Caco-2 (cell line): ENCODE measurements at places on chromosomes 16 and 17. TPM values are rescaled to one million over a fixed set of nuclear protein-coding genes. Genes with fewer than 3 reads are reported as not detected.

The SCNN1B gene
- not detected in 2 replicates for total RNA-seq

The MFAP4 gene
- not detected in 2 replicates for total RNA-seq

The CCL23 gene
- total RNA-seq = not detected in 2 replicates

The IL21R gene
- total RNA-seq = 0.07 and 0.12 TPM in 2 replicates

- H3K27ac ChIP-seq = no peak within 1 kb of the TSS
- peak within 1 kb of the TSS; percentile 18 for H3K4me3 ChIP-seq
- no peak for DNase-seq
- no peaks in the 10 kb centered on the region for H3K36me3 ChIP-seq
- no peaks in the 10 kb centered on the region; the same call in 1 of the 2 replicates for H3K4me1 ChIP-seq
Observed at GRCh38 chr16:31202414-31203375, at the start of gene PYCARD. TSS of gene PYCARD (minus strand) at chr16:31202760. CDS start at chr16:31202690, 70 bp downstream.

The TRIM25 gene
- total RNA-seq = 85.6 and 89.4 TPM in 2 replicates

GRCh38 chr16:85483424-85483823 lies 129.7 kb upstream of the GSE1 start:
- no peaks in the 10 kb centered on the region for H3K27me3 ChIP-seq
- no peak for DNase-seq
- H3K27ac ChIP-seq = no peak overlapping the region
- peaks cover 5% of the 10 kb centered on the region; the same call in 1 of the 2 replicates for H3K4me1 ChIP-seq
- H3K36me3 ChIP-seq = no peaks in the 10 kb centered on the region
- no peak overlapping the region for H3K4me3 ChIP-seq

The KRT16 gene
- not detected in 2 replicates for total RNA-seq

The MT1A gene
- 2.0 and 2.5 TPM in 2 replicates for total RNA-seq

GRCh38 chr17:21034340-21035235 lies 8.2 kb downstream of the USP22 start:
- no peak overlapping the region for H3K4me3 ChIP-seq
- peaks cover 2% of the 10 kb centered on the region for H3K36me3 ChIP-seq
- H3K27me3 ChIP-seq = no peaks in the 10 kb centered on the region
- H3K27ac ChIP-seq = peak overlapping the region; percentile 67
- H3K4me1 ChIP-seq = no peaks in the 10 kb centered on the region

The NHLRC4 gene
- total RNA-seq = not detected in 2 replicates

- no peaks in the 10 kb centered on the region for H3K36me3 ChIP-seq
- H3K27ac ChIP-seq = no peak overlapping the region
- DNase-seq = no peak
- H3K4me3 ChIP-seq = no peak overlapping the region
- no peaks in the 10 kb centered on the region for H3K4me1 ChIP-seq
Observed at GRCh38 chr17:79459003-79459655, 151.7 kb downstream of the RBFOX3 start.

DNA sequence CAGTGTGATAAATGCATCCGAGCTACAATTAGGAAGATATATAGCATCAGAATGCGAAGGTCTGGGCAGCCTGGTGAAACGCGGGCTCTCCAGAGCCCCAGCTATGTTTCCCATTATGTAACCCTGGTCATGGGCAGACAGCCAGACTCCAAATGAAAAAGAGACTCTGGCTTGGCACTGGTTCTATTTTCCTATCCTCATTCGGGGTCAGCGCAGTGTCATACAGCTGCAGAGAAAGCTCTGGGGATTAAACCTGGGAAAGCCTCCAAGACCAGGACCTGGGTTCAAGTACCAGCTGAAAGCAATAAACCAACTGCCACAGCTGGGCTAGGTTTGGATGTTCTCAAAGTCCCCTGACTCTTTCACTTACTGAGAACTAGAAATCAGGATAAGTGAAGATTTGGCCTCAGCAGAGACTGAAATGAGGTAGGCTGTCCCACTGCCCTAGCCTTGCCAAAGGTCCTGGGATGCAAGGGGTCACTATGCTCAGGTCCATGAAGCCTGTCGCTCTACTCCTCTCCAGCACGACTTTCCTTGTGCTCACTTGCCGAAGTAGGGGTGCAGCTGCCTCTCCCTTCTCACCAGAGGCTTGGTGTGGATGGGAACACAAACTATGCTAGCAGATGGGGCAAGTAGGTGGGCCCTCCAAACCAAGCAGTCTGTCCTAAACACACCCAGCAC lies 123.8 kb downstream of the SMG6 start:
- H3K4me3 ChIP-seq = no peak overlapping the region
- H3K4me1 ChIP-seq = peaks cover 23% of the 10 kb centered on the region
- 0 out of 2 replicates have a peak, but pooled peaks cover 3% of the 10 kb centered on the region for H3K36me3 ChIP-seq
- no peak for DNase-seq

The IGFALS gene
- total RNA-seq = not detected in 2 replicates

The KCNH6 gene
- total RNA-seq = not detected in 2 replicates

The TMEM92 gene
- 14.6 and 14.8 TPM in 2 replicates for total RNA-seq

The KRT23 gene
- total RNA-seq = 43.6 and 47.1 TPM in 2 replicates

DNA sequence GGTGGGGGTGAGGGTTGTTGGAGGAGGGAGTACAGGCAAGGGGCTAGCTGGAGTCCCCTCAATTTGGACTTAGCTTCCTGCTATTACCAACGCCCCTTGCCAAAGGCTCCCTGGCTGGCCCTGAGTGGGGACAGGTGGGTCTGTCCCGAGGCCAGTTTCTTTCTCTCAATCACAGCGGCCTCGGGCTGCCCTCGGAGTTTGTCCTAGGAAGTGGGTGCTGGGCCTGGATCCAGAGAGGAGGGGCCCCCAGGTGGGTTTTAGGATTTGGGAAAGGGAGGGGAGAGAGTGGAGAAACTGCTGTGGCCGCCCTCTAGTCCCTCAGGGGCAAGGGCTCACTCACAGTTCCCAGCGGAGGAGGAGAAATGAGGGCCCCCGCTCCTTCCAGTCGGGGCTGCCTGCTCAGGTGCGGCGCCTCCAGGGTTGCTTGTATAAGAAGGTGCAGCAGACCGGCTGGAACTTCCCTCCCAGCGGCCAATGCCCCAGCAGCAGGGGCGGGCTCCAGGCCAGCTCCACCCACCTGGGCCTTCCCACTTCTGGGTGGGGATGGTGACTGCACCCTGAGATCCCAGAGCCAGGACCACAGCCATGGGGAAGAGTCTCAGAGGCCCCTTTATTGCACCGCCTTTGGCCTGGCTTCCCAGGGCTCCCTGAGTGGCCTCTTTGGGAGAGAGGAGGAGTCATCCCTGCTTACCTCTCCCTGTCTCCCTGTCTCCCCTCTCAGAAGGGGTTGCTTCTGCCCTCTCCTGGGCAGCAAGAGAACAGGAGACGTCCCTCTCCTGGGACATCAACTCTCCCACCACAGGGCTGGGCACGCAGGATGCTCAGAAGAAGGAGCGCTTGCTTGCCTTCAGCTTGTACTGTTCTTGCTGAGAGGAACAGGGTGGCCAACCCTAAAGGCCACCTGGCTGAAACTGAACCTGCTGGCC lies 112.0 kb upstream of the SMURF2 start:
- H3K36me3 ChIP-seq = no peaks in the 10 kb centered on the region
- H3K4me3 ChIP-seq = peak overlapping the region; percentile 47
- DNase-seq = peak; percentile 96
- no peaks in the 10 kb centered on the region for H3K4me1 ChIP-seq
- H3K27ac ChIP-seq = peak overlapping the region; percentile 97
